ENCODE measurements at places on chromosomes 5 and 9.

GRCh38 chr9:85892401-85892800 lies 48.5 kb upstream of the NAA35 start:
- DNase-seq: no peak

DNA sequence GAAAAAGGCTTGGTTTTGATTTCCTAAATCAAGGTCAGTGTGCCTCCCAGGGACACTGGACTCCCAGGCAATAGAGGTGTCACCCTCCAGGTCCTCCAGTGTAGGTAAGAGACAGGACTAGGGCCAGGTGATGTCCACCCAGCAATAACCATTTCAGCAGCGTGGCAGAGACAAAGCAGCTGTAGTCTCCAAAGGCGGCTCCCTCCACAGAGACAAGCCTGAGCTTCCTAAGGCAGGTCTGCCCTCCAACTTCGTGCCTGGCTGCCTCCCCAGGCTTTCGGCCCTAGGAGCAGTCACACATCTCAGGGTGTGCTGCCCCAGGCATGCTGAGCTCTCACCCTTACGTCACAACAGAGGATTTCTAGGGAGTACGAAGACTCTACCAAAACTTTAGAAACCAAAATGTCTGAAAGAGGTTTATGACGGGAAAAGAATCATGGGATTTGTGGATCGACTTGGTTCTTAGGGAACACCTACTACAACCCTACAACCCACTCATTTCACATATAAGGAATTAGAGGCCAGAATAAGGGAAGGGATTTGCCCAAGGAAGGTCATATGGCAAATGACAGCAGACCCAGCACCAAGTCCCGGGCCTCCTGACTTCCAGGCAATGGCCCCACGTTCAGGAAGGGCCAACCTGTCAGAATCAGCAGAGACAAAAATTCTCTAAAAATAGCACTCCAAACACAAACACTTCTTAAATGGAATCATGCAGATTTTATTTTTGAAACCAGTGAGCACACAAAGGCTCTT lies 105.5 kb downstream of the KLHL3 start:
- no peak for DNase-seq

DNA sequence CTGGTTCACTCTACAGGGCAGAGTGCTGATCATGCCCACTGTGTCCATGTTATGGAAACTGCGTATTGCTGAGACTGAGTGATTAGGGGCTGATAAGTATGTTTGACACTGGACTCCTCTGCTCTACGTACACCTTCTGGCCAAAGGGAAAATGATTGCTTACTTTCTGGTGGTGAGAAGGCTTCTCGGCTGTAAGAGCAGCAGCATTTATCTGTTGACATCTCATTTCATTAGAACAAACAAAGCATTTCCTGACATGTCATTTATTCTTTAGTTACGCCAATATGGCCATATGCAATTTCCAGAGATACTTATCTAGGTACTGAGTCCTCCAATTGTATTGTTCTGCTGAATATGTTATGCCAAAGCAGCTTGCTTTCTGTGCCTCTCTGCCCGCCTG lies 5.6 kb downstream of the FAXDC2 start:
- DNase-seq: no peak

DNA sequence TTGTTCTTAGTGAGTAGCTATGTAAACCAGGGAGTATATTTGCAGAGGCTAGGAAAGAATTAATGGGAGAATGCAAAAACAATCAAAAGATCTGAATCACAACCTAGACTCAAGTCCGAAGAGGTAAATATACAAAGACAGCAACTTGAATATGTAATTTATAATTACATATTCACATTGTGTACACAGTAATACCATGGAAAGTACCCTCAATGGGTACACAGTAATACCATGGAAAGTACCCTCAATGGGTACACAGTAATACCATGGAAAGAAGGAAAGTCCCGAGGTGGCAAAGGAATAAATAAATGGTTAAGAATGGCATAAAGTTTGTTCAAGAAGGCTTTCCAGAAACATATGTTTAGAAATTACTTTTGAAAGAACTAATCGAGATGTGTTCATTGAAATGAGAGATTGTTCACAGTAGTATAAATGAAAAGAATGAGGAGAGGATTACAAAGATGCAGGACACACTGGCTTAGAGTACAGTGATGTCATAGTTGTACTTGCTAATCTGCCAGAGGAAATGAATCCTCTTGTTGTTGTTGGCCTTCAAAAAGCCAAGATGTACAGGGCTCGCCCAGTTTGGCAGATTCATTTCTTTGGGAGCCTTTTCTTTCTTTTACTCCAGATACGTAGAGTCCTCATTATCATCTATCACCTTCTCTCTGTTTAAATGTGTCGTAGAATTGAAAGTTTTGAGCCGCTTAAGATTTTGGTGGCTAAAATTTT lies 116.0 kb downstream of the UNC13B start:
- no peak for DNase-seq

- no peak for DNase-seq
Observed at GRCh38 chr9:20242510-20243189, 379.6 kb downstream of the MLLT3 start.

DNA sequence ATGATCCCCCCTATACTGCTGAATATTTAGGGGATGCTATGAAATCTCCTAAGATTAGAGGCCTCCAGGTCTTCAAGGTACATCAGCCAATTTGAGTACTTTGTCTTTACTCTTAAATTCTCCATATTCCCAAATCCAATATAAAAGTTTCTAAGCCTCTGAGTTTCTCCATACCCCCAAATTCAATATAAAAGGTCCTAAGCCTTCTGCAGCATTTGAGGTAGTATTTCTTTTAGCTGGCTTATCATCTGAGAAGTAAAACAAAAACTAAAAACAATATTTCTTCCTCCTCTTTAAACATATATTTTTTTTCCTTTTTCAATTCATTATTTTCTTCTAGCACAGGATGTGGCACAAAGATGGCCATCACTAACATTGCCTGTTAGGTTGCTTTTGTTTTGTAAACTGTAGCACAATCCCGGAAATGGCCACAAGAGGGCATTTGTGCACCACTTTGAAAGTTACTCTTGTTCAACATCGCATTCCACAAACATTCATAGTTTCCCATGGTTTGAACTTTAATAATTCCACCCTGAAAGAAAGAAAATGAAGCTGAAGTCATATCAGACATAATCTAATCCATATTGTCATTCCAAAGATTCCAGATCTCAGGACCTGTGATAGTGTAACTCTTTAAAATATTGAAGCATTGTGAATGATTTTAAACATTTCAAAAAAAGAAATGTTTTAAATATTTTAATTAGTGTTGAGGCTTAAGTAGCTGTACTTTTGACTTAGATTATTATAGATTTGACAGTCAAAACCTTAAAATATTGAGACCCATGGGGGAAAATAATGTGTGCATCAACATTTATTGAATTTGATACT lies 21.0 kb upstream of the SCGB3A2 start:
- DNase-seq: peak; percentile 19

- no peak for DNase-seq
Observed at GRCh38 chr5:167688341-167689130, 602.9 kb upstream of the WWC1 start.

GRCh38 chr5:109533751-109534272 lies 124.0 kb upstream of the PJA2 start:
- no peak for DNase-seq

- no peak for DNase-seq
Observed at GRCh38 chr5:169873642-169874041, 106.7 kb downstream of the INSYN2B start.

- no peak for DNase-seq
Observed at GRCh38 chr5:128253161-128253560, 169.6 kb downstream of the SLC12A2 start.

GRCh38 chr9:109228093-109228642 lies 61.1 kb upstream of the FRRS1L start:
- DNase-seq: no peak

GRCh38 chr9:14903040-14903439 lies 7.2 kb downstream of the FREM1 start:
- no peak for DNase-seq

- DNase-seq: no peak
Observed at GRCh38 chr9:137448602-137448962, 7.4 kb upstream of the ENTPD8 start.

- DNase-seq: no peak
Observed at GRCh38 chr5:67732471-67732870, 483.1 kb upstream of the PIK3R1 start.
